Cardiac septum (tissue), 1 donor: ENCODE measurements at places on chromosomes 2 and 18. TPM values are rescaled to one million over a fixed set of nuclear protein-coding genes. Genes with fewer than 3 reads are reported as not detected.

DNA sequence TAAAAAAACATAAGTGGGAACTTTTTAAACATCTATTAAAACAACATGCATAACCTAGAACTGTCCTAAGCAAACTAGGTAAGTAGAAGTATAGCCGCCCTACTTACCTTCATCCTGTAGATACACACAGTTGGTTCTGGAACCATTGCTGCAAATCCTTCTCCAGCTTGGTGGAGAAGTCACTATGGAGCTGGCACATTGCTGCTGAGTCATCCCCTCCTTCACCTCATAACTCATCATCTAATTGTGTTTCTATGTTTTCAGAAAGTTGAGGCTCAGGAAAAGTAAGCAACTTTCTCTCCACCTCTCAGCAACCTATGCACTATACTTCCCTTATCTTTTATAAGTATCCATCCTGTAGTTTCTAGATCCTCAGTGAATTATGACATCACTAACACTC is 269.8 kb upstream of the MMADHC start:
- no peak for DNase-seq

- no peak for DNase-seq
Measured at GRCh38 chr2:22281033-22281432, 1103.9 kb upstream of the KLHL29 start.

Gene CFC1
- not detected for total RNA-seq

Gene ZNF513
- 10.6 TPM for total RNA-seq

DNA sequence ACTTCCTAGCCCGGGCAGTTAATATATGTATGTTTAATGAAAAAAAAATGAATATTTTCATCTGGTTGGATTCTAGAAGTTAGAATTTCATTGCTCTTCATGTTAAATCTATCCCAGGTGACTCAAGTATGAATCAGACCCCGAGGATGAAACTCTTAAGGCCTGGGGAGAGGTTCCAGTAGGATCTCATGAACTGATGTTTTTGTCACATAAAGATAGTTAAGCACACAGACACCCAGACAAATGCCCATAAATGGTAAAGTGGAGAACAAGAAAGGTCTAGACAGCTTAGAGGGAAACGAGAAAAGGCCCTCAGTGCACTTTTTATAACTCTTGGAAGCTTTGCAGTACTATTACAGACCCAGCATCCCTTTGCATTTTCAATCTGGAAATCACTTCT is 114.1 kb downstream of the RIF1 start:
- DNase-seq = no peak

Gene ALK
- not detected for total RNA-seq

GRCh38 chr2:241029599-241030332 is 31.3 kb downstream of the SNED1 start:
- DNase-seq = peak; percentile 46

- DNase-seq = no peak
Measured at GRCh38 chr2:58609326-58609725, 368.2 kb upstream of the FANCL start.

DNA sequence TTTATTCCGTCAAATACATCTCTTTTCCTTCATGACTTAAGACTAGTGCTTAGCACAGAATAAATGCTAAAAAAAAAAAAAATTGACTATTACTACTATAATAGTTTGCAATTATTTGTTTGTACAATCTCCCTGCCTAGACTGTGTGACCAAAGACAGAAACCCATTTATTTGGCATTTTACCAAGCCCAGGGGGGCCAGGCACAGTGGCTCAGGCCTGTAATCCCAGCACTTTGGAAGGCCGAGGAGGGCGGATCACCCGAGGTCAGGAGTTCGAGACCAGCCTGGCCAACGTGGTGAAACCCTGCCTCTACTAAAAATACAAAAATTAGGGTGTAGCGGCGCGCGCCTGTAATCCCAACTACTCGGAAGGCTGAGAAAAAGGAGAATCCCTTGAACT is 1.4 kb downstream of the ASB3 start:
- DNase-seq = no peak

GRCh38 chr2:230412371-230412711 is 3.7 kb upstream of the SP100 start:
- DNase-seq = no peak

DNA sequence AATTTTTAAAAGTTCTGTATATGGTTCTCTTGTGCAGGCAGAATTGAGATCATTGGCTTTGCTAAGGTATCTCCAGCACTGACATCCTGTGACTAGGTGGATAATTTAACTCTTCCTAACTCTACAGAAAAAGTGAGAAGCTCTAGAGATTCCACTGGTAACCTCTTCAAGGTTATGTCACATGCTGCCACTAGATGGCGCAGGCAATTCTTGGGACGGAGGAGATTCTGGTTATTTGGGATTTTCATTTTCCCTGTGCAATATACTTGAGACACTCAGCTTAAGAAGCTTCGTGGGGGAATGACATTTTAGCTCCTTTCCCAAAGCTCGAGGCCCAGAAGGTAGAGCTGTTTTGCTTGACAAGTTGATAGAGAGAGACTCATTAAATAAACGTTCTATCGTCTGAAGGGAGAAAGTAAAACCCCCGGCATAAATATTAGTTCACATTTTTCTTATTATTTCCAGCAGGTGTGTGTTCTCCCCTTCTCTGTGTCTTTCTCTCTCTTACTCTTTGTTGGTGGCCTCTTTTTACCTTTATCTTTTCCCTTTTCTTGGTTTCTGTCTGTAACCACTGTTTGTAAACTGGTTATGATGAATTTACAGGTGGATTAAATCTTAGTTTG is 26.6 kb upstream of the LANCL1 start:
- DNase-seq = no peak
